Vein endothelial cell (primary cell): ENCODE measurements at places on chromosomes 6 and 20. TPM values are rescaled to one million over a fixed set of nuclear protein-coding genes. Genes with fewer than 3 reads are reported as not detected.

The DCDC2 gene
- not detected in 2 replicates for total RNA-seq

The NEU1 gene
- 53.2 and 55.9 TPM in 2 replicates for total RNA-seq

The ADGRF1 gene
- 0.10 TPM in 1 of 2 replicates, not detected in the other for total RNA-seq

The COL9A1 gene
- total RNA-seq = not detected in 2 replicates

The TRIM27 gene
- 81.0 and 81.3 TPM in 2 replicates for total RNA-seq

The NKX2-4 gene
- not detected in 2 replicates for total RNA-seq

The NEDD9 gene
- 87.1 and 118 TPM in 2 replicates for total RNA-seq
